ENCODE measurements at places on chromosomes 5 and 9. TPM values are rescaled to one million over a fixed set of nuclear protein-coding genes. Genes with fewer than 3 reads are reported as not detected.

TAF11L3 gene
- total RNA-seq: not detected

CDC37L1 gene
- 20.0 TPM for total RNA-seq

MSX2 gene
- 3.8 TPM for total RNA-seq

TNFSF8 gene
- total RNA-seq: not detected

GAS1 gene
- 11.6 TPM for total RNA-seq

PRSS3 gene
- 14.8 TPM for total RNA-seq

OSMR gene
- total RNA-seq: 241 TPM

C9 gene
- not detected for total RNA-seq

PCDHGA3 gene
- 0.79 TPM for total RNA-seq

SLC4A9 gene
- total RNA-seq: 0.07 TPM

C9orf50 gene
- 0.26 TPM for total RNA-seq

Measured in smooth muscle cell of the pulmonary artery (primary cell).